ENCODE measurements at places on chromosomes 16 and 17.

DNA sequence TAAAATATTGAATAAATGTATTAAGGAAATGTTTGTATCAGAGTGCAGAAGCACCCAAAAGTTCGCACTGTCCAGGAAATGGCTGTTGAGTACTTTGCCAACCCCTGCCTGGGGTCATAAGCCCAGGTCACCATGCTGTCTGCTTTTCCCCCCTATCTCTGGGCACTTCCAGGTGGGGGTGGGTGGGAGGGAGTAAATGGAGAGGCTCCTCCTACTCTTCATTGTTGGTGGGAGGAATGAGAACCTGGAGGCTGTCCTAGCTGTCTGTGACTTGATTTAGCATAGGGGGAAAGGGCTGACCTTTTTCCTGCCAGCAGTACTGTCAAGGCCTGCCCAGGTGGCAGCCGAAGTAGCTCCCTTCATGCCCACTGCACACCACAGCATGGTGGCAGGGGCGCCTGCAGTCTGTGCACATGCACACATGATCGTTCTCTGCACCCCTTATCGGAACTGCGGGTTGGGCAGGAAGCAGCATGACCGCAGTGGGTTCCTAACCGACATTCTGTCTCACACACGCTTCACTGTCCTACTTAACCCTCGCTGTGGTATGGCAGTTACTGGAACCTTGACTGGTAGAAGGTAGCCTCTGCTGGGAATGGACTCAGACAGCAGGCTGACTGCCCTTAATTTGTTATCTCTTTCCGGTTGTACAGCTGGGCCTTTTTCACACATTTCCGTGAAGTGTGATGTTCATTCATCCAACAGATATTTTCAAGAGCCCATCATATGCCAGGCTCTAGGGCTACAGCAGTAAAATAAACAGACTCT is 41.5 kb downstream of the LDHD start:
- DNase-seq, result peak; percentile 82

- DNase-seq, result peak; percentile 18
Observed at GRCh38 chr16:29023279-29024277, 38.7 kb downstream of the LAT start.

- DNase-seq, result no peak
Observed at GRCh38 chr17:50469671-50470305, 1.1 kb upstream of the CHAD start.

DNA sequence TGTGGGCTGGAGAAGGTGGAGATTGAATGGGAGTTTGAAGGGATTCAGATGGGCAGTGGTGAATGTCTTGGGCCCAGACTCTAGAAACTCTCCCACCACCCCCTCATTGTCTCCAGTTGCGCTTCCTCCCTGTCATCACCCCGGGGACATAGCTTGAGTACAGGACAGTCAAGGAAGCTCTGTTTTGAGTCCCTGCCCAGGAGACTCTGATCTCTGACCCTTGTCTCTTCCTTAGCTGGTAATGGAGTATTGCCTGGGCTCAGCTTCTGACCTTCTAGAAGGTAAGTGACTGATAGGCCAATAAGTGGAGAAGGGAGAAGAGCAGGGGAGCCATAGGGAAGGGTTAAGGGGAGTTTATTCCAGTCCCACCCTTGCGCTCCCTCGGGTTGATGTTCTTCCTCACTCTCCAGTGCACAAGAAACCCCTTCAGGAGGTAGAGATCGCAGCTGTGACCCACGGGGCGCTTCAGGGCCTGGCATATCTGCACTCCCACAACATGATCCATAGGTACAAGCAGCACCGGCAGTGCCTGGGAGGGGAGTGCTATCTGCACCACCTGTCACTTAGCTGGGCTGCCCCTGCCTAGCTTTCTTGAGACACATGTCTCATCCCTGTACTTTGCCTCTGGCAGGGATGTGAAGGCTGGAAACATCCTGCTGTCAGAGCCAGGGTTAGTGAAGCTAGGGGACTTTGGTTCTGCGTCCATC is 5.0 kb downstream of the TAOK2 start:
- DNase-seq, result no peak

- no peak for DNase-seq
Observed at GRCh38 chr16:86498155-86498670, 12.1 kb upstream of the FOXF1 start.

GRCh38 chr17:77753691-77754245 is 204.7 kb upstream of the TNRC6C start:
- no peak for DNase-seq

DNA sequence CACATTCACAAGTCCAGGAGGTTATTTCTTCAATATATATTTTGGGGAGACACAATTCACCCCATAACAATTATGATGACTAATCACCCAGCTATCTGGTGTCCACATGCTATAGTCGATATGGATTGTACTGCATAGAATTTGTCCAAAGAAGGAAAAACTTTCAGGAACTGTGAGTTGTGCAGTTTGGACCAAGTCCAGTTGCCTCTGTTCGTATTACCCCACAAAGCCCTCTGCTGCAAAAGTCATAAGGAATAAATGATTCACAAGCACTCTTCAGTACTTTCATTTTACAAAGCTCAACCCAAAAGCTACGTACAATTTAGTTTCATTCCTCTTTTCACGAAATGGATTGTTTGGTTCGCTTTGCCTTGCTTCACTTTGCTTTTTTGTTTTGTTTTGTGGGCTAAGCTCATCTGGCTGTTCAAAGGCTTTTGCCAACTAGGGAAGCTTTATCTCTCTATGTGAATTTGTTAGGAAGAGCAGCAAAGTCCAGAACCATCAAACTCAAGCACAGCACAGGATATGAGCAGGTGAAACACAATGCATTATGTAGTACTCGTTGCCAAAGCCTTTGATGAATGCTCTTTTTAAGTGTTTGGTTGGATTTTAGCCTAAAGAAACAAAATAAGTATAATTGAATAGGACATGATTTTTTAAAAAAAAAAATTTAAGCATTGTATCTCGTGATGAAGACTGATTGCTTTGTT is 98.6 kb downstream of the ZNF18 start:
- no peak for DNase-seq

DNA sequence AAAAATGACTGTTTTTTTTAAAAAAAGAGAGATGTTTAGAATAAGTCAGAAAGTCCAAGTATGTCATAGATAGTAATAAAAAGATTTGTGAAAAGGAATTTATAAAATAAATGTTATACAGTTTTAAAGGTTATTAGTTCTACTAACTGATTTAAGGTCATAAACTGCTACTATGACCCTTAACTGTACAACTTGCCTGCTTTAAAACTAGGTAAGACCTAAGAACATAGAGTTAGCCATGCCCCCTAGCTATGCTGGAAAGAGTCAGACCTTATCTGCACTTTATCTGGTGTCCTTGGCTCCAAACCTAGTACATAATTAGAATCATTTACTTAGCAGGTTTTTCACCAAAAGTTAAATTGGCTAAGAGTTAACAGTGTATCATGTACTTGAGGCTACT is 23.5 kb upstream of the SLC6A2 start:
- no peak for DNase-seq

DNA sequence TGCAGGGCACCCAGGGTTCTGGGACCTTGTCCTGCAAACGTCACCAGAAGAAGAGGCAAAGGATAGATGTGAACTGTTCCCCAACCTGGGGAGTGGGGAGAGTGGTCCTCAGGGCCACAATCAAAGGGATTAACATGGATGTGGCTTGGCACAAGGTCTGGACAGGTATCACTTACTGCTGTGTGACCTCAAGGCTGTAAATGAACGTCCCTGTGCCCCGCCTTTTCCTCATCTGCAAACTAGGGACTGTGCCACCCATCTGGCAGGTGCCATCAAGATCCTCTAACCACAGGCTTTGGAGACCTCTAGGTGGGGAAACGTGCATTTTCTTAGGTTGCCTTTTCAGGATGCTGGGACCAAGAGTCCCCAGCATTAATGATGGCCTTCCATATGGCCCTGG is 25.1 kb downstream of the SLC5A10 start:
- DNase-seq, result no peak

DNA sequence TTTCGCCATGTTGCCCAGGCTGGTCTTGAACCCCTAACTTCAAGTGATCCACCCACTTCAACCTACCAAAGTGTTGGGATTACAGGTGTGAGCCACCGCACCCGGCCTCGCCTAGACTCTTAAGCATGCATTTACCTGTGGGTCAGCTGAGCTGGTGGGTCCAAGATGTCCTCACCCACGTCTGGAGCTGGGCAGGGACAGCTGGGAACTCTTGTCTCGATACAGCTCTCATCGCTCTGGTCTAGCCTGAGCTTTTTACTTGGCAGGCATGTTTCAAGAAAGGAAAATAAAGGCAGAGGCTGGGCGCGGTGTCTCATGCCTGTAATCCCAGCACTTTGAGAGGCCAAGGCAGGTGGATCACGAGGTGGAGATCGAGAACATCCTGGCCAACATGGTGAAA is 56.9 kb upstream of the PHOSPHO1 start:
- no peak for DNase-seq

DNA sequence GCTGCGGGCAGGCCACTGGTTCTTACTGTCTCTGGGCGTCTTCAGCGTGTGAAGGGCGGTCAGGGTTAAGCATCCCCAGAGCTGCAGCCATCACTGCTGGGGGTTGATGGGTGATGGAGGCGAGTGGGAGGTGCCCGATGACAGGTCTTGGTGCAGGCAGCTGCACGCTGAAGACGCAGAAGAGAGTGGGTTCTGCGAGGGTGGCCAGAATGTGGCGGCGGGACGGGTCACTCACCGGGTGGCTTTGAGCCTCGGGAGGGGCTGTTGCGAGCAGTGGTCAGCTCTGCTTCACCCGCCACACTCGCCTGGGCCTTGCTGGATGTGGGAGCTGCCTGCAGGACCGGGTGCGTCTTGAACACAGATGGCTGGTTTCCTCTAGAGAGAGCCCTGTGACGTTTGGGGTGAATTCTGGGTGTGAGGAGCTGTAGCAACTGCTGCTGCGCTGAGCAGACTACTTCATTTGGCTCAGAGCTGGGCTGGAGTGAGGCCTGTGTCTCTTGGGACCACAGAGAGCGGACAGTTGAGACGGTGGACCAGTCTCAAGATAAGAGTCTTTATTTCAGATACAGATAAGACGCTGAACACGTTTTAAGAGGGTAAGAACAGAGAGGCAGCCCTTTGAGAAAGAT is 44.6 kb upstream of the ZNF750 start:
- DNase-seq, result peak; percentile 51

DNA sequence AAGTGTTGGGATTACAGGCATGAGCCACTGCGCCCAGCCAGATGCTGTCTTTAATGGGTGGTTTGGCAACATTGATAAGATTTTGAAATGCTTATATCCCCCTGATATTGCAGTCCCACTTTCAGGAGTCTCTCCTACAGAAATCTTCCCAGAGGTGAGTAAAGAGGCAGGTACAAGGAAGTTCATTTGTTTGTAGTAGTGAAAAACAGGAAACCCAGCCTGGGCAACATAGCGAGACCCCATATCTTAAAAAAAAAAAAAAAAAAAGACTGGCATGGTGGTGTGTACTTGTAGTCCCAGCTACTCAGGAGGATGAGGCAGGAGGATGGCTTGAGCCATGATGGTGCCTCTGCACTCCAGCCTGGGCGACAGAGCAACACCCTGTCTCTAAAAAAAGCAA is 6.2 kb upstream of the NUPR1 start:
- no peak for DNase-seq

- DNase-seq, result no peak
Observed at GRCh38 chr17:64334851-64335250, 55.8 kb downstream of the PECAM1 start.

- no peak for DNase-seq
Observed at GRCh38 chr16:70703041-70703834, 17.4 kb upstream of the MTSS2 start.

DNA sequence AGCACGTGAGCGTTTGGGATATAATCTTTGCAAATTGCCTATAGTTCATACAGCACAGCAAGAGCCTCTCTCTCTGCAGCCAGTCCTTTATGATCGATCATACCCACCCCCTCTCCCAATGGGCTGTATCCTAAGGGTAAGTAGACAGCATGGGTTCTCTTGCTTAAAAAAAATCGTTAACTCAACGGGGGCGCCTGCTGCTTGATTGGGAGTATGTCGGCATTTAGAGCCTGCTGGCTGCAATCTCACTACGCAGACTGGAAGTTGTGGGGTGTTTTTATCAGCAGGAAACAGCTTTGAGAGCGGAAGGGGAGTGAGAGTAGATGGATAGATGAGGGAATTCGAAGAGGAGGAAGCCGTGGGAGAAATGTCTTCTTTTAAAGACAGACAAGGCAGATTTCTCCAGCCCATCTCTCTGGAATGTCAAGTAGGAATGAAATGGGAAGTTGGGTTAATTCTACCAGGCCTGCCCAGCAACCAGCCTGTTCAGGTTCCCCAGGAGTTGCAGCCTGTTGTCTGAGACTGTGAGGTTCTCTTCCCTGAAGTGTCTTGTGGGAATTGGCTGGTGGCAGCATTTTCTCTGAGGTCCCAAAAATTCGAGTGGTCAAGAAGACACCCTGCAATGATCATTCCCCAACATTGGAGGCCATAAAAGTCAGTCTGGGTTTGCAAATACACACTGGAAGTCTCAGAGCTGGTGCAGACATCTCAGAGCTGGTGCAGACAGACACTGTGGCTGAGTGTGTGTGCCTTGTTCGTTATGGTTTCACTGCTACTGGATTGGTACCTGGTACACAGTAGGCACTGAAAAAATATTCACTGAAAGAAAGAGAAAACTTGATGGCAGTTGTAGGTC is 65.6 kb downstream of the PRKCB start:
- DNase-seq, result no peak

DNA sequence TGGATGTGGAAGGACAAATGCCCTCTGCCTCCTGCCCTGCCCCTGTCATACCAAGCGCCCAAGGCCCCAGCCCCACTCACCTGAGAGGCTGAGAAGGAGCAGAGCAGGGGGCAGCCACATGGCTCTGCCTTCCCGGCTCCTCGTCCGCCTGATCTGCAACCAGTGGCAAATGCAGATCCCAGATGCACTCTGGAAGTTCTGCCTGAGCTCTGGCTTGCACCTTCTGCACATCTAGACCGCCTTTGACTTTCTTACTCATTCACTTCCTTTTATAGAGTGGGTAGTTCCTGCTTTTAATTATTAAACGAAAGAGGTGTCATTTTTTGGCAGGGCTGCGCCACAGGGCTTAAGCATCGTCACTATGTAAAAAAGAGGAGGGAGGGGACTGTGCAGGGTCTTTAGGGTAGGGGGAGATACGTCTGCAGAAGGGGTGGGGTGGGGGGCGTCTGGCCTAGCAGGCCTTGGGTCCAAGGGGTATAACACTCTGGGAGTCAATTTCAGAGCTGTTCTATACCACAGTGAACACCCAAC is at the start of gene CD300LB:
TSS of gene CD300LB (minus strand) at position 245 of the 531 bp plus-strand sequence. CDS start at position 120, 125 bp downstream.
- DNase-seq, result no peak

DNA sequence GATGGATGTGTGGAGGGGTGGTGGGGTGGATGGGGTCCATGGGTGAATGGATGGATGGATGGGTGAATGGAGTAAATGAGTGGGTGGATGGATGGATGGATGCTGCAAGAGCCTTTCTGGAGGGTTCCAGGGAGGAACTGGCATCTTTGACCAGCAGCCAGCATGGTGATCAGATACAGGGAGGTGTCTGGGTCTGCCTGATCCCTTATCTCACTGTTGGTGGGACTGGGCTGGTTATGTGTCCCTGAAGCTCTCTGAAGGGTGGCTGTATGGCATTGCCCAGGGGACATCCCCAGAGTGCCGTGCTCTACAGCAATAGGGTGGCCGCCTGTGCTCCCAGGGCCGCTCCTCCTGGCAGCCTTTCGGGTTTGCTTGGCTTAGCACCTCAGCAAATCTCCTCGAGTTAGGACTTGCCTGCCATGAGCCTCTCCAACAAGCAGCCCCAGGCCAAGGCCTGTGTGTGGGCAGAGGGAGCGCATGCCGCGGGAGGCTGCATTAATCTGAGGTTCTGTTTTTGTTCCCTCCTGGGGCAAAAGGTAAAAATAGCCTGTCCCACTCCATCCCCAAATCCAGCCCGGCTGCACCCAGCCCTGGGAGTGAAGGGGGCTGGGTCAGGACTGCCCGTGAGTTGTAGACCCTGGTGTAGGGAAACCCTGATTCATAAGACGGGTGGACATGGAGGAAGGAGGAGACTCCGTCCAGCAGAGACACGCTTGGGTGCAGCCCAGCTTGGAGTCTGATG is 165.4 kb downstream of the SEC14L1 start:
- no peak for DNase-seq
